ENCODE measurements at places on chromosomes 7 and 10.

- peak; percentile 80 for DNase-seq
Measured at GRCh38 chr7:44145969-44146911, 5.1 kb upstream of the MYL7 start.

DNA sequence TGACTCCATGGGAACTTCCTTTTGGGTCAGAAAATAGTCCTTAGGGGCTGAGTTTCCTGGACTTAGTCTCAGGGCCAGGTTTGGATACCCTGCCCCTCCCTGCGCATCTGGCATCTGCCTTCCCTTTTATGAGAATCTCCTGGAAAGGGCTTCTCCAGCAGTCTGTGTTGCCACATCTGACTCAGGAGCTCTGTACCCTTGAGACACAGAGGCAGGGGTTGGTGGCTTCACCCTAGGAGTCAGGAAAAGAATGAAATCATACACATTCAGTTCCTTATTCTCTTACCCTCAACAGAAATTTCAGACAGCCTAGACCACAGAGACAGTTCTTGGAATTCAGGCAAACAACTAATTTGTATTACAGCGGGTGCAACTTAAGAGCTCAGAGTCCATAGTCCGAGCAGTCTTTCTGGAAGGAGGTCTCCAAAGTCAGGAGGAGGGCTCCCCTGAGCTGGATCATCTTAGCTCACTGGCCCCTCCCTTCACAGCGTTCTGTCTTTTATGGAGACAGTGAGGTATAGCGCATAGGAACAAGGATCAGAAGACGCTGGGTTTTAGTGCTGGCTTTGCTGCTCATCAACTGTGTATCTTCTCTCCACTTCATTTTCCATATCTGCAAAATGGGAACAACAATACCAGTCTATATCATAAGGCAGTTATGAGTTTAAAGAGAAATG, 3.0 kb upstream of the PLAU start:
- no peak for DNase-seq

DNA sequence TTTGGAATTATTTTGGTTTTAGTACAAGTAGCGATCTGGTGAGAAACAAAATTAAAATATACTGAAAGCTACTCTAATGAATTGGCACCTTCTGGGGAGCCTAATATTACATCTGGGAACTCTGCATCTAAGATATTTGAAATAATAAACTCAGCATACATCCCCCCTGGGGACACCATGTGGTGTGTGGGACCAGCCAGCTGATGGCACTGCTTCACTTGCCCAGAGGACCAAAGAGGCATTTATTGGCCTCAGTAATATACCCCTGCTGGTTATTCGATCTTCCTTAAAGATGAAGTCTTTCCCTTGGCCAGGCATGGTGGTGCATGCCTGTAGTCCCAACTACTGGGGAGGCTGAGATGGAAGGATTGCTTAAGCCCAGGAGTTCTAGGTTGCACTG, 195.1 kb upstream of the AUTS2 start:
- DNase-seq, result no peak

DNA sequence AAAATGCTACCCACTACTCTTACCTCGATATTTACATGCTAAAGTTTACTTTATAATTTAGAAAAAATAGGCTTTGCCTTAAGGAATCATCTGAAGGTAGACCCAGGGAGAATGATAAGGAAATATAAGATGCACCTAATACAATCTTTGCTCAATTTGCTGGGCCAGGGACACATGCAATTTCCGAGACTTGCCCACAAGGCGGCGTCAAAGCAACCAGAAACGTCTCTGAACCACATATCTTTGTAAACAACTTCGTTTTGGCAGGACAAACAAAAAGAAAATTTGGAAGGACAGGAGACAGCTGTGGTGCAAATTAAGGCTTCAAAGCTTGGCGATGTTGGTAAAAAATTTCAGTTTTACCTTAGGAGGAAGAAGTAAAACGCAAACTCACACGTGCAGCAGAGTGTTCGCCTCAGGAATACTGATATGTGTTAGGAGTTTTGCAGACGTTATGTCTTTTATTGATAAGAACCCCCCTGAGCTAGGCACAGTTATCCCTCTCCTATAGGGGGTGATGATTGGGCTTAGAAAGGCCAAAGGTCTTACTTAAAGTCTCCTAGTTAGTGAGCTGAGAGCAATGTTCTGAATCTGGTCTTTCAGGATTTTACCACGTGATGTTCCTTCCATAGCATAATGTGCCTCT, 134.3 kb downstream of the PRKCQ start:
- DNase-seq, result peak; percentile 80

DNA sequence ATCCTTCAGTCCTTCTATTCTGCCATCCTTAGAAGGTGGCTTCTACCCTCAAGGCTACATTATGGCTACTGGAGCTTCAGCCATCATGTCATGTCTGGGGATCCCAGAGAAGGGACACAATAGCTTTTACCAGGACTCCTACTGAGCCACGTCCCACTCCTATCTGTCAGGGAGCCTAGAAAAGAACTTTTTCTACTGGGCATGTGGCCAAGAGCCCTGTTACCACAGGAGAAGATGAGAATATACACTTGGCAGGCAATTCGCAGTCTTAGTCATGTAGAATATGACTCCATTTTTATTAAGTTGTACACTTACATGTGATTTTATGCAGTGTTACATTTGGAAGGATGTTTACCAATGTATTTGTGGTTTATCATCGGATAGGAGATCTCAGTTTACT, 64.6 kb upstream of the KCNMA1 start:
- DNase-seq, result no peak

DNA sequence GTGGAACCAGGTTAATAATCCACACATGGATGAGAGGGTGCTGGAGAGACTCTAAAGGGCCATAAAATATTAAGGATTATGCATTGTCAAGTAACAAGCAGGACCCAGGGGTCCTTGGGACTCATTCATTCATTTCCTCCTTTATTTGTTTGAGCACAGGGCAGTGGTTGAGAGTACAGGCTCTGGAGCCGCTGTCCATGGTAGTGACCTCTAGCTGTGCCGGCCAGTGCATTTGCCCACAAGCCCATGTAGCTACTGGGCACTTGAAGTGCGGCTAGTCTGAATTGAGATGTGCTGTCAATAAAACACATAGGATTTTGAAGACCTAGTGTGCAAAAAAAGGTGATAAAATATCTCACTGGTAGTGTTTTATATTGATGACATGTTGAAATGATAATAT, 137.6 kb downstream of the C10orf105 start:
- DNase-seq, result no peak

- DNase-seq, result no peak
Measured at GRCh38 chr7:2116989-2117591, 115.7 kb downstream of the MAD1L1 start.

DNA sequence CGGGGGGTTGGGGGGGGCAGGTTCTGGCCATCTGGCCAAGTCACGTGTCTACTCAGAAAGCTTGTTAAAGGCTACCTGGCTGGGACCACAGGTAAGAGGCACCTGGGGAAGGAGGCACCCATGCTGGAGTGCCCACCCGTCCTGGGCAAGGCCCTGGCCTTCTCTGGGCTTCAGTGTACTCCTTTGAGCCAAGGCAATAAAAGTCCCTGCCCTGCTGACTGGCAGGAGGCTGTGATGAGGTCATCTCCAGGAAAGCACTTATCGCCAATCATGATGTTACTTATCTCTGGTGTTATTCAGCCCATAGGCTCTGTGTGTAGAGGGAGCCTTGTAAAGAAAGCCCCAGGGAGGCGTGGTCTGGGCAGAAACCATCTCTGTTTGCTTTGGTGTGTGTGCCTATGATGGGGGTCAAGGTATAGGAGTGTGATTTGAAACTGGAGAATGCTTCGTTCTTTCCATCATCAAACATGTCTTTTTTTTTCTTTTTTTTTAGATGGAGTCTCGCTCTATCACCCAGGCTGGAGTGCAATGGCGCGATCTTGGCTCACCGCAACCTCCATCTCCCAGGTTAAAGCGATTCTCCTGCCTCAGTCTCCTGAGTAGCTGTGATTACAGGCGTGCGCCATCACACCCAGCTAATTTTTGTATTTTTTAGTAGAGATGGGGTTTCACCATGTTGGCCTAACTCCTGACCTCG, 2.5 kb upstream of the CLDN4 start:
- peak; percentile 66 for DNase-seq

DNA sequence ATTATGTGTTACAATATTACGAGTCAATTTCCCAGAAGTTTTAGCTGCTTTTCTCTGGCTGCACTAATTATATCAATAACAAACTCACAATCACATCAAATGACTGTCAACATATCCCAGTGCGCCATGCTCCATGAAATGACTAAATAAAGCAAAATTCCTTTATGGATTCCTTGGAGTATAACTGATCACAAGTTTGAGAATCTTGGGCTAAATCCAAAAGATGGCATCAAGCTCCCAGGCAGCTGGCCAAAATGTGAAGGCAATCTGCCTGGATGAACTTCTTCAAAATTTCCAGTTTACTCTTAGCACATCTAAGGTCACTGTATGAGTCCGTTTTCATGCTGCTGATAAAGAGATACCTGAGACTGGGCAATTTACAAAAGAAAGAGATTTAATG, 210.8 kb downstream of the CCSER2 start:
- DNase-seq, result no peak

DNA sequence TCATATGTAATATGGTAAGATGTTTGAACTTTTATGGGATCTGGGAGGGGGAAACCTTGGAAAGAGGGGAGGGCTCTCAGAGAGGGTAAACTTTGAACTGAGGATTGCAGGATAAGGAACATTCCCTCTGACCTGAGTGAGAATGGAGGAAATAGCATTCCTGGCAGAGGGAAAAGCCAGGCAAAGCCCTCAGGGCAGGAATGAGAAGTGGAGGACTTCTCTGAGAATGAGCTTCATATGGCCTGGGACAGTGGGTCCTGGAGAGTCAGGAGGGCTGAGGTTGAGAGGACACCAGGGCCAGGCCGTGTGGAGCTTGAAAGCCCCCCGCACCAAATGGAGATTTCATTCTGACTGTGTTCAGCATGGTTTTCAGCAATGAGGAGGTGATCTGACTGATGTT, 34.2 kb downstream of the NPVF start:
- no peak for DNase-seq

Data from activated naive CD4-positive, alpha-beta T cell treated with anti-CD3 and anti-CD28 coated beads for 36 hours (primary cell).